ENCODE measurements at places on chromosomes 5 and 9. TPM values are rescaled to one million over a fixed set of nuclear protein-coding genes. Genes with fewer than 3 reads are reported as not detected.

The TAF7 gene
- total RNA-seq: 27.5 TPM

The PRDM9 gene
- not detected for total RNA-seq

The CDC25C gene
- 0.24 TPM for total RNA-seq

The TAL2 gene
- total RNA-seq: not detected

The MZB1 gene
- total RNA-seq: 5.1 TPM

The UBE2QL1 gene
- 0.20 TPM for total RNA-seq

The NXNL2 gene
- total RNA-seq: not detected

The NMUR2 gene
- total RNA-seq: not detected

The SPTLC1 gene
- 20.5 TPM for total RNA-seq

The TMEM252 gene
- total RNA-seq: 0.25 TPM

The MYMK gene
- not detected for total RNA-seq

The SLC25A48 gene
- not detected for total RNA-seq

The PMPCA gene
- 64.9 TPM for total RNA-seq

The DCTN4 gene
- total RNA-seq: 30.0 TPM

The TMEM174 gene
- not detected for total RNA-seq

The RANBP3L gene
- total RNA-seq: 5.0 TPM
